ENCODE measurements at places on chromosomes 2 and 18. TPM values are rescaled to one million over a fixed set of nuclear protein-coding genes. Genes with fewer than 3 reads are reported as not detected.
A peak's percentile ranks its signal among the peaks of the same experiment; 100 is the strongest.

GRCh38 chr2:20737505-20737904, 70.6 kb downstream of the GDF7 start:
- H3K36me3 ChIP-seq = no peaks in the 10 kb centered on the region
- no peak overlapping the region for H3K27ac ChIP-seq
- H3K4me3 ChIP-seq = no peak overlapping the region
- DNase-seq = no peak
- H3K27me3 ChIP-seq = no peaks in the 10 kb centered on the region

- H3K27me3 ChIP-seq = no peaks in the 10 kb centered on the region
- H3K4me1 ChIP-seq = no peaks in the 10 kb centered on the region
- H3K36me3 ChIP-seq = no peaks in the 10 kb centered on the region
These were observed 199.5 kb downstream of the OSR1 start for GRCh38 chr2:19158896-19159295.

- no peaks in the 10 kb centered on the region for H3K4me1 ChIP-seq
- no peaks in the 10 kb centered on the region for H3K36me3 ChIP-seq
- H3K27ac ChIP-seq = no peak overlapping the region
- H3K27me3 ChIP-seq = no peaks in the 10 kb centered on the region
- H3K4me3 ChIP-seq = no peak overlapping the region
- no peak for DNase-seq
These were observed 32.8 kb downstream of the ZBTB7C start for GRCh38 chr18:48376406-48376805.

The ABHD1 gene
- not detected for total RNA-seq

DNA sequence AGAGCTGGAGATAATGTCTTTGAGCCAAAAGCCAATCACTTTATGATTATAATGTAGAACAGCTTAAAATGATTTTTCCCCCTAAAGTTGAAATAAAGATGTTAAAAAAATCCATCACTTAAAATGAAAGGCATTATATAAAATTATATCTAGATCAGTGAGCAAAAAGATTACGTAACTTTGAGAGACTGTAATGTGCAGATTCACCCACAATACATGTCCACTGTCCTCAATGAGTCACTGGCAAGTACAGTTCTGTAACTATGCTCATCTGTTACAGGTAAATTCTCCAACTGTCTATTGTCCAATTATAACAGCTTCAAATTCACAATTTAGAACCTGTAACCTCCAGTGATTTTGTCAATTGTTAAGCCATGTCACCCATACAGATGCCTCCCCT, 19.0 kb downstream of the FAM161A start:
- H3K27me3 ChIP-seq = no peaks in the 10 kb centered on the region
- H3K27ac ChIP-seq = no peak overlapping the region
- no peaks in the 10 kb centered on the region for H3K4me1 ChIP-seq
- no peaks in the 10 kb centered on the region for H3K36me3 ChIP-seq
- no peak for DNase-seq
- H3K4me3 ChIP-seq = no peak overlapping the region

The MORN2 gene
- 7.9 TPM for total RNA-seq

- no peaks in the 10 kb centered on the region for H3K27me3 ChIP-seq
- no peaks in the 10 kb centered on the region for H3K36me3 ChIP-seq
- H3K27ac ChIP-seq = no peak overlapping the region
- DNase-seq = no peak
- no peak overlapping the region for H3K4me3 ChIP-seq
These were observed 353.8 kb downstream of the RND3 start for GRCh38 chr2:150133623-150134022.

DNA sequence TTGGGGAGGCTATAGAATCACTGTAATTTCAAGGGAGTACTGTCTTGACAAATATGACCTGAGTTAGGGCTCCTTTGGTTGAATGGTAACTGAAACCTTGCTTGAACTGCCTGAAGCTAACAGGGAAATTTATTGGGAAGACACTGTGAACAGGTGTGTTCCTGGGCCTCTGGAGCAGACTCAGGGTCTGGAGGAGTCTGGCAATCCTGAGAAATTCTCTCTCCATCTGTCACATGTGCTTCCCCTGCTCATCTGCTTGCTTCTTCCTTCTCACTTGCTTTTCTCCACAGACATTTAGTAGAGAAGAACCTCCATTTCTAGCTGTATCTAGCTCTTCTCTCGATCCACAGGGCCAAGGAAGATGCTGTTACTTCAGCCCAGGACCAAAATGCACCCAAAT, 476.5 kb downstream of the LRP1B start:
- H3K27ac ChIP-seq = no peak overlapping the region
- H3K27me3 ChIP-seq = no peaks in the 10 kb centered on the region
- no peaks in the 10 kb centered on the region for H3K36me3 ChIP-seq
- no peak for DNase-seq
- H3K4me1 ChIP-seq = no peaks in the 10 kb centered on the region

DNA sequence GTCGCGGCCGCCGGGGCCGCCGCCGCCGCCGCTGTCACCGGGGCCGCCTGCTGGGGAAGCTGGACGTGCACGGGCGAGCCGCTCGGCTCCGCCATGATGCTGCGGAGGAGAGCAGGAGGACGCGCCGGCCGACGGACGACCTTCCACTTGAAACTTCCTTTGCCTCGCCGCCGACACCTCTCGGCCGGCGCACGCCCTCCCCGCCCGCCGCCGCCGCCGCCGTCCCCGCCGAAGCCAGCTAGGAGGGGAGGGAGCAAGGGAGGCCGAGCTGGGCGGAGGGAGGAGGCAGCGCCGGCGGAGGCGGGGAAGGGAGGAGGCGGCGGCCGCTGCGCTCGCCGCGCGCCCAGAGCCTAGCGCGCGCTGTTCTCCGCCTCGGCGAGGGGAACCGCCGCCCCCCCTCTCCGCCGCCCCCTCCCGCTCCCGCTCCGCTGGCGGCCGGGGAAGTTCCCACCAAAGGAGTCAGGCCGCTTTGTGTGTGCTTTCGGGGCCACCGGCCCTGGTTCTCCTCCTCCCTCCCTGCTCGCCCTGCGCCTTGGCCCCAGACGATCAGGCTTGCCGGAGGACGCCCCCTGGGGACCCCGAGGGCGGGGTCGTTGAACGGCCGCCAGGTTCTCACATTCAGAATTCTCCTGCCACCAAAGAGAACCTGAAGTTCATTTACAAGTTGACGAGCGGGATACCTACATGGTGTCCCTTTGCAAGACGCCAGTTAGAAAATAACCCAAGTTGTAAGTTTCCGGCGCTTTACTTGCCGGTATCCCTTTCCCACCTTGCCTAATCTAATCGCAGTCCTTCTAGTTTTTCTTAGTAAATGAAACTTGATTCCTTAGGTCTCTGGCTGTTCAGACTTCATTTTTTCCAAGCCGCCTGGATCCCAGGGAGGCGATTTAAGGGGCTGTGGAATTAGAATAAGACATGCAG, at the start of gene STK39:
Gene STK39 (minus strand): TSS at position 255 of the 921 bp plus-strand sequence. CDS start 160 bp downstream, at position 95.
- DNase-seq = peak; percentile 84
- no peaks in the 10 kb centered on the region for H3K36me3 ChIP-seq
- no peaks in the 10 kb centered on the region for H3K27me3 ChIP-seq
- peaks cover 5% of the 10 kb centered on the region for H3K4me1 ChIP-seq

DNA sequence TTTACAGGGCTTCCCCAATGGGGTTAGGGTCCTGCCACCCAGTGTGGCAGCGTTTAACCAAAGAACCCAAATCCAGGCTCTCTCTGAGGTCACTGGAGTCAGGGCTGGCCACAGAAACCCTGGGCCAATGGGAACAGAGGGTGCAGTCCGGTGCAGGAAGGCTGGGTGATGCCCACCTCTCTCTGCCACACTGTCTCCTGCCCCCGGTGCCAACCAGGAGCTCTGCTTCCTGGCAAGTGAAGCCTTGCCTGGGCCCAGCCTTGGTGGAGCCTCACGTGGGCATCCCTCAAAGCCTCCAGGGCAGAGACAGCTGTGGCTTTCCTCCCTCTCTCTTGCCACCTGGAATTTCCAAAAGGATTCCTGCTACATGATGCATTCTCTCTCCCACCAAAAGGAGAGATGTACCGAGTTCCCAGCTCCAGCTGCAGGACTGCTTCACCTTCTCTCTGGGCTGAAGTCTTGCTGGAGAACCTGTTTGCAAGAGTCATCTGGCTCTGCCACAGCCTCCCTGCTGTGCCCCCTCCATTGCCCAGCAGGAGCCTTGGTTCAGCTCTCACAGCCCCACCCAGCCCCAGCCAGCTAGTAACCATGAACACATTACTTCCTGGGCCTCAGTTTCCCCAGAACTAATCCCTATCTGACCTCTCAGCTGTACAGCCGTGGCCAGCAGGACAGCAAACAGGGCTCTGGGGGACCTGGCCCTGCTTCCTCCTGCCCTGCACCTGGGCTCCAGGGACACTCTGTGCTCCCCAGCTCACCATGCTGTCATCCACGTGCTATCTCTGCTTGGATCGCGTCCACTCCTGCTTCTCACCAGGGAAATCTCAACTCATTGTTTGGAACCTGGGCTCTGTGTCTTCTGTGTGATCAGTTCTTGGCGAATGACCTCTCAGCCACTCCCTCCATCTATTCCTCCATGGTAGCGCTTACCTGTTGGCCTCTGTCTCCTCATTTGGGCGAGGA, 43.4 kb downstream of the KCNF1 start:
- peak; percentile 34 for DNase-seq
- H3K4me3 ChIP-seq = no peak overlapping the region
- no peak overlapping the region for H3K27ac ChIP-seq
- H3K36me3 ChIP-seq = no peaks in the 10 kb centered on the region
- H3K4me1 ChIP-seq = no peaks in the 10 kb centered on the region

The GKN1 gene
- total RNA-seq = not detected
